ENCODE measurements at places on chromosomes 12 and 14.

DNA sequence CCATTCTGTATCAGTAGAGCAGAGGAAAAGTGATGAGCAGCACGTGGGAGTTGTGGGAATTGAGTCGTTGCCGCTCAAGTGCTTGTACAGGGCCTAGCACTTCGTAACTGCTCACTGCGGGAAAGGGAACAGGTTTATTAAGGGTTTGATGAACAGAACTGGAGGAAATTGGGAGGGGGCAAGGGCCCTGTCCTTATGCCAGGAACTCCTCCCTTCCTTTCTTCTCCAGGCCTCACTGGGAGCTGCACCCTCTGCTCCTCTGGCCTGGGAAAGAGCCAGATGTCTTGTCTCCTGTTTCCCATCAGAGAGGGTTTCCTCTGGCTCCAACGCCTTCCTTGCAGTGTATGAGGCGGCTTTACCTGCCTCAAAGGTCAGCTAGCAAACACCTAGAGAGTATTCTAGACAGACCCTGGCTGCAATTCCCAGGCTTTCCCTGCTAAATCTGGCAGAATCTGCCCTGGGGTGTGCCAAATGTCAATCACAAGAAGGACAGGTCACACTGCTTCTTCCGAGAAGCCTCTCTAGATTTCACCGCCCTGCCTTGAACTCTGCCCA lies 78.4 kb downstream of the NTF3 start:
- no peak for DNase-seq

DNA sequence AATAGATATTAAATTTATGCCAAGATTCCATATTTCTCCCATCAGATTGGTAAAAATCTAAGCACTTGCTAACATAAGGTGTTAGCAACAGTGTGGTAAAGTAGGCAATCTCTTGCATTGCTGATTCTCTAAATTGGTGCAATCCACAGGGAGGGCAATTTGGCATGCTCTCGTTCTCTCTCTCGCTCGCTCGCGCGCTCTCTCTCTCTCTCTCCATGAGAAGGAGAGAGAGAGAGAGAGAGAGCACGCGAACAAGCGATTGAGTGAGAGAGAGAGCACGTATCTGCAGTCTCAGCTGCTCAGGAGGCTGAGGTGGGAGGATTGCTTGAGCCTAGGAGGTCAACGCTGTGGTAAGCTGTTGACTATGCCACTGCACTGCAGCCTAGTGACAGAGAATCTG lies 25.9 kb downstream of the PSEN1 start:
- no peak for DNase-seq

- DNase-seq = no peak
Measured at GRCh38 chr12:26280869-26281268, 85.5 kb downstream of the SSPN start.

GRCh38 chr14:70121521-70121920 lies 67.2 kb downstream of the SLC8A3 start:
- no peak for DNase-seq

GRCh38 chr12:120061575-120062214 lies 54.9 kb downstream of the RAB35 start:
- no peak for DNase-seq

GRCh38 chr12:69059465-69060457 lies 126.8 kb upstream of the CPM start:
- DNase-seq = no peak

DNA sequence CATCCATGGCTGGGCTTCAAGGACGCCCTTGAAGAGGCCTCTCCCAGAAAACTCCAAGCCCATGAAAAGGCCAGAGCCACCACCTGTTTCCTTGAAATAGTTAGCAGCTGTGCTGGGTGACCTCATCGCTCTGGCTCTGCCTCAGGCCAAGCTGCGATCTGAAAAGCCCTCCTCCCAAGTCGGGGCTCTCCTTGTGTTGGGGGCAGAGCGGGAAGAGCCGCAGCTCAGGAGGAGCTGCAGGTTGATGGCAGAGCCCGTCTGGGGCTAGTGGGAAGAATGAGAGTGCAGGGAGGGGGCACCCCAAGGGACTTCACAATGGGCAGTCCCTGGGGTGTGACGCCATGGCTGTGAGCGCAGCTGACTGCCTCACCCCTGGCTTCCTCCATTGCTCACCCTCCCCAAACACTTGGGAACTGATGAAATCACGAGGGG lies 50.0 kb upstream of the STON2 start:
- peak; percentile 93 for DNase-seq

- DNase-seq = peak; percentile 12
Measured at GRCh38 chr14:103078860-103079587, 5.0 kb upstream of the LBHD2 start.

GRCh38 chr14:71539650-71540285 lies 392.5 kb upstream of the RGS6 start:
- no peak for DNase-seq

DNA sequence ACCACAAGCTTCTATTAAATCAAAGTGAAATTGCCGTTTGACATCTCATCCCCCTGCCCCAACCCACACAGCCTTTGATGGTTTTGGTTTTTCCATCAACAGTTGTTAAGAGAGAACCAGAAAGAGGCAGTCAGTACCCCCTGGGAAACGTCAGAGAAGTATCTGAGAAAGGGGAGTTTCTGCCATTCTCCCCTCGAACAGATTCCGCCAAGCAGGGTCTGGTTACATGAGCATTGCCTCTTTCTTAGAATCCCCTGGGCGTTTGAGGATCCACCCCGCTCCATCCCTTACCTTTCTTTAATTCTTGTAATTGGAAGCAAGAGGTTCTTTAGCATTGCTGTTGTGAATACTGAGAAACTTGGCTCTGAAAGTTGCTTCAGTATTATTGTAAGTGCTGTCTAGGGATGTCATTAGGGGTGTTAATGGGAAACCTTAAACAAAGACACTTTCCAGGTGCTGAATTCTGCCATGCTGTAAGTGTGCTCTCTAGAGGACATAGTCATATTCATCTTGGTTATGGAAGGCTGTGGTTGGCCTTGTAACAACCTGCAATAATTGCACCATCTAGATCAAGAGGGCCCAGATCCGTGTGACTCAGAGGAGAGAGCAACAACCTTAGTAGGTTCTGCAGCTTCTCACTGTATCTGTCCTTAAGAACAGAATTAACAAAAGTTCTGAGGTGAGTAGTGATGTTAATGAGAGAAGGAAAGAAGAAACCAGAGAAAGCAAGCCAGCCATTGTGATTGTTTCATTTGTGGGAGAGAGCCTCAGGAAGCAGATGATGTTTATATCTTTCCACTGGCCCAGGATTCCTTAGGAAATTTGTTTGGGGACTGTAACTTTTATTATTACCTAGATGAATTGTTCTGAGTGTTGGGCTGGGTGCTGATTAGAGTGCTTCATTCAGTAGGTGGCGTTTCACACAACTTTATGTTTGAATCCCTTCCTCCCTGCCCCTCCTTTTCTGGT lies 9.0 kb downstream of the TMBIM6 start:
- no peak for DNase-seq

- DNase-seq = no peak
Measured at GRCh38 chr12:47362126-47362705, 282.5 kb upstream of the AMIGO2 start.

- DNase-seq = no peak
Measured at GRCh38 chr14:46108228-46108627, 543.4 kb downstream of the RPL10L start.

DNA sequence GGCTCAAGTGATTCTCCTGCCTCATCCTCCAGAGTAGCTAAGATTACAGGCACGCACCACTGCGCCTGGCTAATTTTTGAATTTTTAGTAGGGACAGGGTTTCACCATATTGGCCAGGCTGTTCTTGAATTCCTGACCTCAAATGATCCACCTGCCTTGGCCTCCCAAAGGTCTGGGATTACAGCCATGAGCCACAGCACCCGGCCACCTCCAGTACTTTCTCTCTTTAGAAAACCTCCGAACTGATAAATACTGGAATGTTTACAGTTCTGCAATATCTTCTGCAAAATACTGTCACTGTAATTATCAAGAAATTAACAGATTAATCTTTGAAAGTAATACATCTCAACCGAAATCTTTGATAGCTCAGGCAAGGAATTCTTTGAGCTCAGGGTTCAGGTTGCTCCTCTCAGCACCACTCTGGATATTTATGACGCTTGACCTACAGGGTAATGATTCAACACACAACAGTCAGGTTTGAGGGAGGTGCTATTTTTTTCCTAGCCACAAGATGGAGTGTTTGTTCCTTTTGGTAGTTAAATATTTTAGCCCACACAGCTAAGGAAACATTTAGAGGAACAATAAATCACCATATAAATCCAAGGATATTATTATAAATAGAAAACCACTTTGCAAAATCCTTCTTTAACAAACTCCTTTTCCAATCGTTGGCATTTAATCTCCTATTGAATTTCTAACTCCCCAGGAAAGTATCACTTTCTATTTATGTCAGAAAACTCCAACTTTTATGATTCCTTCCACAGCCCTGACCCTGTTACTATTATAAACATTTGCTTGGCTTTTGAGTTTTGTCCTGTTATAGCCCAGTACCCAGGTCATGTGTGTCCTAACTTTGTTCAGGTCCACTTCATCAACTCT lies 48.6 kb upstream of the GTF2A1 start:
- no peak for DNase-seq

DNA sequence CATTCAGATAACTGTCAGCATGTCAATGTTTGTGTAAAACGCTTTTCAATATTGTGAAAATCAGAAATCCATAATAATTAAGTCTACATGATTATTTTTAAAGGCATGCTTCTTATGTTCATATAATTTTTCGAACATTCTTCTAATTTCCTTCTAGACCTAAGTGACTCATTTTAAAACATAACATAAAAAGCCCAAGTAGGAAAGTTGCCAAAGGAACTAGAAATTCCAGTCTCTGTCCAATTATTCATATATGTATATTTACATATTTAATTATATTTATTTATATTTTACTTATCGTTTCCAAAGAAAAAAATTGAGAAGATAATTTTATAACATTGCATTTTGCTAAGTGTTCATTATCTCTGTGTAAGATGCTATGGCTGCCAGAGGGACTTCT lies 110.4 kb downstream of the TMTC1 start:
- no peak for DNase-seq

GRCh38 chr14:101665478-101666078 lies 95.9 kb upstream of the PPP2R5C start:
- DNase-seq = peak; percentile 57

GRCh38 chr12:100445081-100445481 lies 28.6 kb upstream of the NR1H4 start:
- DNase-seq = no peak

- no peak for DNase-seq
Measured at GRCh38 chr12:123602651-123603195, 824 bp downstream of the DDX55 start.

GRCh38 chr14:50791201-50791600 lies 39.8 kb downstream of the NIN start:
- DNase-seq = no peak

- DNase-seq = peak; percentile 48
Measured at GRCh38 chr14:76644855-76645518, 116.3 kb upstream of the VASH1 start.

GRCh38 chr12:47750229-47750798 lies 8.4 kb downstream of the RAPGEF3 start:
- DNase-seq = no peak

Measured in right hindlimb (tissue), 1 donor.